Umbilical cord (tissue), 2 donors: ENCODE measurements at places on chromosomes 1 and 21. TPM values are rescaled to one million over a fixed set of nuclear protein-coding genes. Genes with fewer than 3 reads are reported as not detected.

GRCh38 chr1:212819726-212820125 lies 27.7 kb downstream of the SPATA45 start:
- peak; percentile 84 for DNase-seq

The PRSS38 gene
- total RNA-seq: not detected

The AMY1B gene
- 0.48 TPM for total RNA-seq

DNA sequence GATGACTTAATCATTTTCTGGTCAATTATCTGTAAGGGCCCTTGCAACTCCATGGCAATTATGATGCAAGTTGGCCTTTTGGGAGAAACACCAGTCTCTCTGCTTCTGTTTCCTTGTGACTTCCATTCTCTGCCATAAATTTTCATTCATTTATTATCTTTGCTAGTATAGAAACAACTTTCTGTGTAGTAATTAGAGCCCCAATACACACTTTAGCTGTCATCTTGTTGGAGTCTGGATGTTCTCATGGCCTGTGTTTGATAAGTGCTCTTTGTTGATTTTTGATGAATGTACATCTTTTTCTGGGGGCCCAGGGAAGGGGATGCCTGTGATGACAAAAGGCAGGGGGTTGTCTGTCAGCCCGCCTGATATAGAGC lies 22.4 kb downstream of the PROX1 start:
- DNase-seq: no peak

DNA sequence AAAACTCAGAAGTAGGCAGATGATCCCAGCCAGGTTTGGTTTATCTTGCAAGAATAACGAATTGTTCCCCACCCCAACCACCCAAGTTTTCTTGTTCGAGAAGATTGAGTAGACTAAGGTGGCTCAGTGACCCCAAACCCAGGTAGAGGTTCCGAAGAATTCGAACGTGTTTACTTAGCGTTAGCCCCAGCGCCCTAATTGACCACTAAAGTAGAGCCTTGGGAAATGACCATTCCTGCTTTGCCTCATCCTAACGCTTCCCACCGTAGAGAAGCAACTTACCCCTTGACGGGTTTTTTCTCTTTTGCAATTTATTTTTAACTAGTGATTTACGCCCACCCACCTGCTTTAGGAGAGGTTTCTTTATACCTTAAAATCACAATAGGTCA lies 870 bp downstream of the FBXO28 start:
- no peak for DNase-seq

GRCh38 chr1:43153443-43153842 lies 18.6 kb downstream of the EBNA1BP2 start:
- no peak for DNase-seq

The TDRD5 gene
- total RNA-seq: not detected

The ANGPTL3 gene
- total RNA-seq: 16.1 TPM

The GRIK3 gene
- 3.9 TPM for total RNA-seq

GRCh38 chr1:153945795-153946621 lies 510 bp downstream of the DENND4B start:
- DNase-seq: peak; percentile 73

The MTF2 gene
- 49.4 TPM for total RNA-seq

- no peak for DNase-seq
Measured at GRCh38 chr1:14658642-14659041, 60.2 kb downstream of the KAZN start.

The AIM2 gene
- 4.3 TPM for total RNA-seq

GRCh38 chr1:46315669-46316403 lies 12.3 kb downstream of the UQCRH start:
- DNase-seq: no peak

The TDRKH gene
- 6.7 TPM for total RNA-seq

The GBP6 gene
- total RNA-seq: 0.48 TPM

DNA sequence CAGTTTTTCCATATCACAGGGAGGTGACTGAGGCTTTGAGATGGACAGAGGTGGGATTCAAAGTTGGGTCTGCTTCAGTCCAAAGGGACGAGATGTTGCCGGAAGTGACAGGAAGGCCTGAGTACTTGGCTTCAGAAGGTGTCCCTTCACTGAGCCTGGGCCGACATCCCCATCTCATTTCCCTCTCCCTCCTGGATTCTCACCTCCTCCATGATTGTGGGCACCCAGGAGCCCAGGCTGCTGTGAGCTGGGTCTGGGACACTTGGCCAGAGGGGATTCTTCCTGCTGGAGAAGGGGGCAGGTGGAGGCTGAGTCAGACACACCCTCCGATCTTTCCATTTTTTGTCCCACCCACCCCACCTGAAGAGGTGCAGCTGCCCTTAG lies 2.8 kb upstream of the MRPS15 start:
- no peak for DNase-seq

GRCh38 chr1:24964811-24965570 lies 34.9 kb upstream of the RUNX3 start:
- no peak for DNase-seq

GRCh38 chr1:67040405-67040804 lies 13.5 kb downstream of the SLC35D1 start:
- DNase-seq: no peak

GRCh38 chr1:21099869-21100131 lies 76.9 kb downstream of the EIF4G3 start:
- no peak for DNase-seq

The DMBX1 gene
- 1.4 TPM for total RNA-seq

DNA sequence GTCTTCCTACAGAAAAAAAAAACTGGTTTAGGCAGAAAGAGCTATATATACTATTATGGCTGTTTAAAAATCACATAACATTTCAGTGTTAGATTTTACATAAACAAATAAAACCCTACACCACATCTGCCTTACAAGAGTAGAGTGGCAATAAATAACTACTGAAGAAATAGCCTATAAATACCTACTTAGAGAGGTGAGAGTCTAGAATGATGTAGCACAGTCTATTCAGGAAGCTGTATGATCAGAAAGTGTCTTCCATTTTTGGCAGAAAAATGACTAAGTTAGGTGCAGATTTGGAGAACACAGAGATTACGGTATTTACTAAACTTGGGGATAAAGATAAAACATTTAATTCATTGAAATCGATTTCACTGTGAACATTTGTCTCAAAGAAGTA lies 75.5 kb downstream of the VAV3 start:
- no peak for DNase-seq

DNA sequence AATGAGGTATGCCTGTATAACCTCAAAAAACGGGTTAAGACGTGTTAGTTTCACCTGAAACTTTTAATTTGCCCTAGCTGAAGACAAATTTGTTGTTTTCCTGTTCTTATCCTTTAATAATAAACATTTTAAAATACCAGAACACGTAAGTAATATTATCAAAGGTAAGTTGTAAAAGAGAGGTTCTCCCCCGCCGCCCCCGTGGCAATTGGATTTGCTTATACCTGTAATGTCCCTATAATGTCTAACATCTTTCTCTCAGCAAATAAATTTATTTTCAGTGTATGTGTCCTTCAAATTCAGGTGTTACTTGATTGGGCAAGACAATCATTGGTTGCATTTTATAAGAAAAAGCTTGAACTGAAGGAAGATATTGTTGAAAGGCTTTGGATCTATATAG lies 5.9 kb downstream of the URB2 start:
- DNase-seq: no peak

The TMEM82 gene
- total RNA-seq: not detected

The DNAH14 gene
- 26.5 TPM for total RNA-seq

The PALMD gene
- 33.0 TPM for total RNA-seq

GRCh38 chr1:64282351-64282750 lies 78.9 kb downstream of the UBE2U start:
- DNase-seq: peak; percentile 61

The MYCL gene
- total RNA-seq: 12.5 TPM

DNA sequence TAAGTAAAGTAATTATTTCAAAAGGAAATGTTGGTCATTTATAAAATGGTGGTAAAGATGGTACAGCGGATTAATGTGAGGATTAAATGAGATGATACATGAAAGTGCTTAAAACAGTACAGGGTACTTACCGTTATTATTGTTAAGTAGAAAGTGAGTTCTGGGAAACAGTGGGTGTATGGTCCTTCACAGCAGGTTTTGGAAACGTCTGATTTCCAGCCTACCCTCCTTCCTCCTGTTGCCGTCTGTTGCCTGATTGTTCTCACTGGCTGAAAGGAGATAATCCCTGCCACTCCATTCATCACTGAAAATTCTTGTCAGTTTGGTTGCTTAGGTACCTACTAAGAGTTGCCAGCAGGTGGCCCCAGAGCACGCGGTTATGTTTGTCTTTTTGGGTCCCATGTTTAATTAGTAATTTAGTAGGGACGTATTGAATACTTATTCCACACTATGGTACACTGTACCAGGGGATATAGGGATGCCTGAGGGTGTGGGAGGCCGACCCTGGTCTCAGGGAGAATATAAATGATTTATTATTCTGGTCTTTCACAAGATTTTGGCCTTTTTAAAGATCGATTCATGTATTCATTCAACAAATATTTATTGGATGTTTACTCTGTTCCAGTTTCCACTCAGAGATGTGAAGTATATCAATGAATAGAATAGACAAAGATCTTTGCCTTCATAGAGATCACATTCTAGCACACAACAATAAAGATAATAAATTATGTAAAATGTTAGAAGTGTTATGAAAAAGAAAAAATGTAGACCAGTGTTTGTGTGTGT lies 30.8 kb upstream of the RPTN start:
- DNase-seq: peak; percentile 53

DNA sequence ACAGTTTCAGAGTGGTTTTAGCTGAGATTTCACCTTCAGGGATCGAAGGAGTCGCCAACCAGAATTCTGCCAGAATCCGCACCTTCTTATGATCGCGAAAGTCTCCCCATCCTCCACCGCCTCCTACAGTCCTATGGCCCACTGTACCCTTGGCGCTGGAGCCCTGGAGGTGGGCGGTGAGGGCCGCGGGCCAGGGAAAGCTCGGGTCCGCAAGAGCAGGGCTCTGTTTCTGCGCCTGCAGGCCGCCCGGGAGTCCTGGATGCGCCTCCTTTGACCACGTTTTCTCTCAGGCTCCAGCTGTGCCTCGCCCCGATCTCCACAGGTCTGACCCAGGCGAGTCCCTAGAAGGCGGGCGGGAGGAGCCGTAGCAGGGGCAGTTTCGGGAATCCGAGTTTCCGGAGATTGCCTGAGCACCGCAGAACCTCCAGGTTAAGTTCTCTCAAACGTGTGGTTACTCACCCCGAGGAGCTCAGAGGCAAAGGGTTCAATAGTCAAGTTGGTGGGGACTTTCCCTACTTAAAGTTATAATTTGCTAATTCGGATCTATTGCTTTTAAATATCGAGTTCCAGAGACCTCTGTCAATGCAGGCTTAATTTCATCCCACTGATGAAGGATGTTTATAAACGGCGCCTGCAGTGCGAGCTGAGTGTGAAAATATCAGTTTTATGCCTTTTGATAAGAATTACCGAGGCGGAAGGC lies 3.2 kb upstream of the LHX8 start:
- no peak for DNase-seq

DNA sequence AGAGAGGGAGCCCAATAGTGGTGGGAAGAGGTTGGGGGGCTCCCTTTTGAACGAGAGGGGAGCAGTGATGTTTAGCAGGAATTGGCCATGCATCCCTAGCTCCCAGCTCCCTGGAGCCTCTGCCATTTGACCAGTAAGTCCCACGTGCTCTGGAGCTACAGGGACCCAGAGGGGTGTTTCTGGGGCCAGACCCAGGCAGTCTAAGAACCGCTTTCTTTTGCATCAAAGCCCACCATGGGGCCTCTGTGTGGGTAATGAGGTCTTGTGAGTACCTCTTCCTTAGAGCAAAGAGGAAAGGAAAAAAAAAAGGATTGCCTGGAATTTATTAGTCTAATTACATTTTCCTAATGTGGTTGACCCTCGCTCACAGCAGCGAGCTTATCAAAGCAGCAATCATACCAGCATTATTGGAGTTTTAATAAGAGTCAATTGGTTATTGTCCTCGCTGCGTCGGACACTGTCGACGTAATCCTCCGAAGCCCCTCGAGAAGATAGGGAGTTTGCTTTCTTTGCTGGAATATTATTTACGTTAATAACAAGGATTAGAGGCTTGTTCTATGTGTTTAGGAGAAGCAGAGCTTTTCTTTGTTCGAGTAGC lies 17.6 kb downstream of the ACTL8 start:
- DNase-seq: no peak

GRCh38 chr1:218259800-218260199 lies 25.3 kb upstream of the RRP15 start:
- no peak for DNase-seq

DNA sequence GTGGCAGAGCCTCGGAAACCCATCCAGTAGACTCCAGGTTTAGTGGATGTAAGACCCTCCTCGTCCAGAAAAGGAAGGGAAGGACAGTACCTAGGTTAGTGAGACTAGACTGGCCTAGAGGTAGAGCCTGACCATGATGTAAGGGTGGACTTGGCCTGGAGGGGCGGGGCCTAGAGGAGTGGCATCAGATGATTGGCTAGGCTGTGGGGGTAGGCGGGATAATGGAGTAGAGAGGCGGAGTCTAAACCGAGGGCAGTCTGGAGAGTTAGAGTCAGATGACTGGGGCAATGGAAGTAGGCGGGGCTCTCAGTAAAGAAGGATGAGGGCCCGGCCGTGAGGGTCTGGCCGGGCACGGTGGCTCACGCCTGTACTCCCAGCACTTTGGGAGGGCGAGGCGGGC lies 70.1 kb downstream of the EPHB2 start:
- DNase-seq: no peak

- DNase-seq: no peak
Measured at GRCh38 chr1:20216574-20216973, 30.3 kb upstream of the PLA2G2C start.

The FCRLA gene
- total RNA-seq: 20.0 TPM

GRCh38 chr1:22861764-22862440 lies 110.8 kb downstream of the LACTBL1 start:
- peak; percentile 50 for DNase-seq

The LCE1B gene
- not detected for total RNA-seq

DNA sequence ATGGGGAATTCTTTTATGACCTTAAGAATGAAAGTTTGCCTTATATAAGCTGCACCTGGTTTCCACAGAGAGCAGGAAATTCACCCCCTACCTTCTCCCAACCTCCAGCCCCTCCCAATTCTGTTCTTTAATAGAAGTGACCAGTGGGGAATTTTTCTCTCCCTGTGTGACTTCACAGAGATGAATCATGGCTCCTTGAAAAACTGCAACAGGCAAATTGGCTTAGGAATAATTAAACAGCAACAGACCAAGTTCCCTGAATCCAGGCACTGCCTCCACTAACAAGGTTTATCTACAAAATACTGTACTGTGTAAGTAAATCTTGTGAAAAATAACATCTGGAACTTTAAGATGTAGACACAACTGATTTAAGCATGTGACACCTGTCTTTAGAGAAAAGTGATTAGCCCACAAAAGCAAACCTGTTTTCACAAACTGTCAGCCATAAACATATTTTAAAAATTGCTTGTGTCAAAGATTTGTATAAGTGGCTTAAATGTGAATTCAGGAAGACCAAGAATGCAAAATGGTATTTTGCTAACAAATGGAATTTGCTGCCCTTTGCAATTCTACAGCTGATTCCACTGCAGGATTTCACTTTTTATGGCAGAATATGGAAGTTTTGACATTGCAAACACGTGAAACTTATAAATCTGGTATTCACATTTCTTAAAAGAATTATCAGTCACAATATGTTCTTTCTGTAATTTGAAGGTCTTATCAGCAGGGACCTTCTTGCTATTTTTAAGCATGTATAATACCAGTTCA lies 54.0 kb downstream of the ALG14 start:
- peak; percentile 48 for DNase-seq
